ENCODE measurements at places on chromosomes 1 and 21.

DNA sequence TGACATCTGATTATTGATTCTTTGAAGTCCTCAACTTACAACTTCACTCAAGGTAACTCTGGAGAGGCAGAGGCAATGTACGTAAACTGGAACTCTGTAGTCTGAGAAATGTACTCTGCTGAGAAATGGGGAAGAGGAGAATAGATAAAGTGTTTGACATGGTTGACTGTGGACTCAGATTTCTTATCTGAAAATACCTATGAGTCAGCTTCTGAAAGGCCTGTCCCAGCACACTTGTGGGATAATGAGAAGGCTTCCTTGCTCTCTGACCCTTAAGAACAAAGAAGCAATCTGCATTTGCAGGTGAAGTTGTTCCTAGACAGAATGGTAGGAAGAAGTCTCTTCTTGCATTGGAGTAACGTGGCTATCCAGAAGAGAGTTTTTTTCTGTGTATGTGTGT, 1573.5 kb downstream of the BRINP3 start:
- DNase-seq = no peak

GRCh38 chr1:20322825-20323612, 32.3 kb downstream of the VWA5B1 start:
- DNase-seq = peak; percentile 10

- no peak for DNase-seq
These were observed 67.8 kb upstream of the IPO9 start for GRCh38 chr1:201761178-201761577.

DNA sequence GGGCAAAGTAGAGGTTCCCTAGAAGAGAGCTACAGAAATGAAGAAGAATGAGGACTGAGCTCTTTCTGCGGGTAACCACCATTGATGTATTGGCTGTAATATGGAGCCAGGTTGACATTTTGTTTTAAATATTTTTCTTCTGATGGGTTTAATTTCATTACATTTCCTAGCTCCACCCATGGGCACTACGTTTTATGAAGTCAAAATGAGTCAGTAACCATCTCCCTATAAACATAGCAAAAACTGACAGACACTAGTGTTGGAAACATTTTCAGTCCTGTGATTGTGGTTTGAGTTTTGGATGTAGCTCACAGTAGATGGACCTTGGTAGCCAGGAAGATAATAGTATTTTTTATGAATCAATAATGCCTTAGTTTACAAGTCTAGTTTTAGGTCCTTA, 470.4 kb upstream of the B3GALT2 start:
- no peak for DNase-seq

GRCh38 chr1:91091812-91092211, 70.0 kb upstream of the ZNF644 start:
- no peak for DNase-seq

GRCh38 chr1:157773493-157774350, 3.2 kb downstream of the FCRL2 start:
- DNase-seq = peak; percentile 19

DNA sequence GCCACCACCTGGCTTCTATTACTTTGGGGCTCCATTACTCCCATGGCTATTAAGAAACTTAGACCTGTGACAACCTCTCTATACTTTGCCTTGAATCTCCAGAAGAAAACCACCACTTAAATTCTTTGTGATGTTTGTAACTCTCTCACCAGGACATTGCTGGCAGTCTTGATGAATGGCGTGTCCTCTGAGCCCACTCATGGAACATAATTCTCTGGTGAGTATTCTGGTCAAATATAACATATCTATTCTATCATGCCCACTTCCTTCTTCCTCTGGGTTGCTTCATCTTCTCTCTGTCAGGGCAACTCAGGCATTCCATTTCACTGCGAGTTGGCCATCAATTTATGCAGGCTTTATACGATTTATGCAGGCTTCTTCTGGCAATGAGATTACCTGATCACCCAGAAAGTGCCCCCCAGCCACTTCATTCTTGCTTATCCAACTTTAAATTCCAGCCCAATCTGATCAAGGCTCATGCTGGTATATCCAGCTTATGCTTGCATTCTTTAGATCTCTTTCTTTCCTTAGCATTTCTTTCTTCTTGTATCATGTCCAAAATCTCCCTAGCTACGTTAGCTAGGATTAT, 112.0 kb upstream of the CHRM3 start:
- no peak for DNase-seq

DNA sequence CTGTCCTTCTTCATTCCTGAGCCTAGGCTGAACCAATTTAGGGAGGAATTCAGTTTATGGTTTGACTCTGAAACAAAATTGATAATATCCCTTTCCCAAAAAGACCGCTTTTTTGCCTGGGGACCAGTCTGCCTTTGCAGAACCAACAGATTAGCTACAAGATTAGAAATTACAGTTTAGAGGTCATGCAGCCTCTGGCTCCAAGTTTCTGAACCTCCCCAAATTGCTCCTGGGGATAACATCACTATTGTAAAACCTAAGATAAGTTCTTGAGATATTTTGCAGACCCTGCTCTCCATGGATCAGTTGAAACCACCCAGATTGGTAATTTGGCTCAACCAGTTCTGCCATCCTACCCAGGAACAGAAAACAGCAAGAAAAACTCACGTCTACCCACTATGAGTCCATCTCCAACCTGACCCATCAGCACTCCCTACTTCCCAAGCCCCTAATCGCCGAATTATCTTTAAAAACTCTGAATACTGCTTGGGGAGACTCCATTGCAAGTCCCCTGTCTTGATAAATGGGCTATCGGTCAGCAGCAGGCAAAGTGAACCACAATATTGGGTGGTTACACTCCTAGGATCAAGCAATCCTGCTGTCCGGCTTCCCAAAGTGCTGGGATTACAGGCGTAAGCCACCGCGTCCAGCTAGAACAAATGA, 605 bp upstream of the RABGGTB start:
- DNase-seq = no peak

DNA sequence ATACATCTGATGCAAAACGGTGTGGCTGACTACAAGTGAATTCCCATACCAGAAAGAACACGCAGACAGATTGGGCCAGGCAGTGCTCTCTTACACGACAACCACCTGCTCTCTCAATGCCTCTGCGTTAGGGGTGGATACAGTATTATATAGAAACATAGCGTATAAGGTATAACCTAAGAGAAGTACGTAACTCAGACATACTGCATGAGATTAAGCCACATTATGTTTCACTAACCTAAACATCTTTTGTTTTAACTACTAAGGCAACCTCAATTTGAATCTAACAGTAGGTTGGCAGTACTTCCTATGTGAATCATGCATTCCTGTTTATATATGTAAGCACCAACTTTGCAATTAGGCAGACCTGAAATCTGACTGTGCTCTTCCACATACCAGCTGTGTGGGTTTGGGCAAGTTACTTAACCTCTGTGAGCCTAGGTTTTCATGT, 58.1 kb upstream of the COA6 start:
- peak; percentile 35 for DNase-seq

DNA sequence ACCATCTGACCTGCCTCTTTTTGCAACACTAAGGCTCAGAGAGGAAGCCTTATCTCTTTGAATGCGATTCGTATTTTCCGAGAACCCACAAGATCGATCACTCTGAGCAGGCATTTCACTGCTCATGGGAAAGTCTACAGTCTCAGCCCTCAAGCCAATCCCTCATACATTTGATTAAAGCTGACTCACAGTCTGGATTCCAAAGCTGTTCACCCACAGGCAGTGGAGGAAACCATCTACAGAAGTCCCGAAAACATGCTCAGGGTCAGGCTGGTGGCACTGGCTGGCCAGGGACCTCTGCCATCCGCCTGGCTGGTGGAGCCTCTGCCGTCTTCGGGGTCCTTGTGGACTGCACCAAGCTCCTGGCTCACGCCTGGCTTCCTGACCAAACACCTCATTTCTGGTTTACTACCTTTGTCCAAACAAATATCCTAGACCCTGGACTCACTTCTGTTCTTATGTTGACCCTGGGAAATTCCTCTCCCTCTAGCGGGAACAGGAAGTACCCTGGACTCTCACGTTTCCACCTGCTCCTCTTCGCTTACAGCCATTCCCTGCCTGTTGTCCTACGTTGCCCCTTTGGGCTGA, 650.0 kb downstream of the SMYD3 start:
- DNase-seq = no peak

GRCh38 chr1:172638885-172639831, 19.7 kb upstream of the FASLG start:
- no peak for DNase-seq

DNA sequence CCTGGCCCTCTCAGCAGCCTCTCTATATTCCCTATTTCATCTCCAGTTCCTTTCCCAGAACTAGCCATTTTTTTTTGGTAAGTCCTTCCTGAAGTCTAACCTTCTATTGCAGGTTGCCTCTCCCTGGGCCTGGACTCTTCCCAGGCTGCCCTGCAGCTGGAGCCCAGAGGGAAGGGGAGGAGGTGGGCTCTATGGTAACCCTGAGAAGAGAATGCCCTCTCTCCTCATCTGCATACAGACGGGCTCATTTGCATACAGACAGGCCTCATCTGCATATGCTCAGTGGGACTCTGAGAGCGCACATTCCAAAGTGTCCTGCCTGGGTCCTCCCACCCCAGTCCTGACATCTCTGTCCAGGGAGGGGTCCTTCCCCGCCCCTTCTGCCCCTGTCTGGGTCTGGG, 32.7 kb downstream of the RHBG start:
- DNase-seq = no peak

GRCh38 chr1:65362545-65362944, 53.2 kb downstream of the DNAJC6 start:
- DNase-seq = no peak

GRCh38 chr1:94773931-94774422, 46.2 kb upstream of the SLC44A3 start:
- no peak for DNase-seq

- DNase-seq = no peak
These were observed 404.4 kb downstream of the SIPA1L2 start for GRCh38 chr1:232225336-232226131.

GRCh38 chr1:71228742-71229365, 148.0 kb upstream of the ZRANB2 start:
- no peak for DNase-seq

- no peak for DNase-seq
These were observed 47.4 kb downstream of the PTPRC start for GRCh38 chr1:198686069-198686728.

GRCh38 chr1:147729315-147729714, 31.1 kb downstream of the GJA5 start:
- DNase-seq = no peak

DNA sequence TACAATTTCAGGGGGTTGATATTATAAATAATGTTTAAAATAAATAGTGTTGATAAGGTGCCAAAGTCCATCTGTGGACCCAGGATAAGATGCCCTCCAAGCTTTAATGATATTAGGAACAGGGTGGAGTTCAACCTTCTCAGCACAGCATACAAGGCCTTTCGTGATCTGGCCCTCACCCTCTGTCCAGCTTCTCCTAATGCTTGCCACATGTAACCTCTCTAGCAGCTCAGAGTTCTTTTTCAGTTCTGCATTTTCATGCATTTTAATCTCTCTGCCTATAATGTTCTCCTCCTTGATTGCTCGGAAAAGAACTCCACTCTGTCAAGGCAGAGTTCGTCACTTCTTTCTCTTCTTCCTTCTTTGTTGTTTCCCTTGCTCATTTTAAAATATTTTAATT, 21.4 kb upstream of the SMAP2 start:
- DNase-seq = peak; percentile 81

DNA sequence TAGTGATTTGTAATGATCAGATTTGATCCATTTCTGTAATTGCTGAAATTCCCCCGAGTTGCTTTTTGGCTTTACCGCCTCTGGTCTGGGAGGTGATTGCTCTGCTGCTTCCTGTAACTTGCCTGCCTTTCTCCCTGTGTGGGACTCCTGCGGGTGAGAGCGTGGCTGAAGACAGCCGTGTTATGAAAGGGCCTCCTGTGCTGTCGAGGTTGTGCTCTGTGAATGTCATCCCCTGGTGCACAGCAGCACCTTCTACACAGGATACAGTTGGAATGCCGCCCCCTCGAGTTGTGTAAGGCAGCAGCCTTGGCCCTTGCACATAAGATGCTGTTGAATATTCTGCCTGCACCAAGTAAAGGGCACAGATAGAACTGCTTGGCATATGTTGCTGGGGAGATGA, 5.9 kb downstream of the SOD1 start:
- no peak for DNase-seq

DNA sequence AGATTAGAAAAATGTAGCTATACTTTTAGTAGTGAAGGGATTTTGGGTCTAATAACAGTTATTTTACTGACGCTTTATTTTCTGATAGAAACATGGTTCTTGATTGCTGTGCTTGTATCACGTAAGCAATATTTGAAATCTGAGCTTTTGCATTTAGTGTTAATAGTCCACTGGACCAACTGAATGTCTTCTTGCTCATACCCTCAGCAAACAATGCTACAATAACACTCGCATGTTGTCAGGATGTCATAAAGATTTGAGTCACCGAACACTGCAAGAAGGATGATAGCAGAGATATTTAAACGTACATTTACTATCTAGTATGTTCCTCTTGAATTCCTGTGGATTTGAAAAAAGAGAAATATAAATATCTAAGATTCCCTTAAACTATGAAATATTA, 7.5 kb downstream of the DYRK1A start:
- no peak for DNase-seq

GRCh38 chr1:21628798-21629393, 40.3 kb downstream of the RAP1GAP start:
- DNase-seq = peak; percentile 48

DNA sequence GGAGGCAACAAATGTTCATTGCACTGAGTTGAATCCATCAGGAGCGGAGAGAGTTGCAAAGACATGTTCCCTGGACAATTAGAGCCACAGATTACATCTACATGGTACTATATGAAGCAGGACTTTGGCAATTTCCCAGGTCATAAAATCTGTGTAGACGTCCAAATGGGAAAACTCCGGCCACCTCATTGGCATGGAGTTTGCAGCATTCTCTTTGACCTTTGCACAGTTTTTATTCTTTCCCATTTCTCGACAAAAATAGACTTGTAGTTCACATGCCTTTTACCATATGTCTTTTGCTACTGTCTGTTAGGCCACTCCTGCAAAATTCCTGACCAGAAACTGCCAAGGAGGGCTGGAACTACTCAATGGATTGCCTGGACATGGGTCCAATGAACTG, 48.2 kb downstream of the UBE2T start:
- DNase-seq = no peak

GRCh38 chr1:248905662-248906008, 400 bp upstream of the PGBD2 start:
- no peak for DNase-seq

DNA sequence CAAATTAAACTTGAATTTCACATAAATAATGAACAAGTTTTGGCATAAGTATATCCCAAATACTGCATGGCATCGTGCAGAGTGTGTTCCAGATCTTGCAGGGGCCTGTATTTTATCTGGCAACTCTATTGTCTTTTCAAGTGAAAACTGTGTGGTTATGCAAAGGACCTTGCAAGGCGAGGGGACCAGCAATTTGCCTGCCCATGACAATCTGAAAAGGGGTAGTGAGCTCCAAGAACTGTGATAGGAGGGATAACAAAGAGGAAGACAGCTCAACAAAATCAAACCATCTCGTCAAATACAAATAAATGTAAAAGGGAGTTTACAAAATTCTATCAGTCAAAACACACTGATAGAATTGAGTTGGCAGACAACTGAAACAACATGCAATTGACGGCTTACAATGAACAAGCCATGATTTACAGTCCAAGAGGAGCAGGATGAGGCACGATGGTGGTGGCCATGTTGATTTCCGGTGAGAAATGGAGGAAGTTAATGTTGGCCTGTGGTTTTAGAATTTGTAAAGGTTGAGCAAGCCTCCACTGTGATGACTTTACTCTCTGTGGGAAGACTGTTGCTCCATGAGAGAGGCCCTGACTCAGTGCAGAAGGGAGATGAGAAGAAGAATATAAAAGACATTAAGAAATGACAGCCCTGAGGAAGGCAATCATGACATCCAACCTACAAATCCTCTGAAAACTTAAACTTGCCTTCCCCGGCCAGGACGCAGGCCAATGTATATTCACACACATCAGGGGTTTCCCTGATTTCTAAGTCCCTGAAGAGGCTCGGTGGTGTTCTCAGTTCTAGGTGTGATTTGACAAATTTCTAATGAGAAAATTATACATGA, 132.2 kb downstream of the ADSS2 start:
- DNase-seq = peak; percentile 88

Data from suppressor macrophage (primary cell).